ENCODE measurements at places on chromosomes 11 and 22.

DNA sequence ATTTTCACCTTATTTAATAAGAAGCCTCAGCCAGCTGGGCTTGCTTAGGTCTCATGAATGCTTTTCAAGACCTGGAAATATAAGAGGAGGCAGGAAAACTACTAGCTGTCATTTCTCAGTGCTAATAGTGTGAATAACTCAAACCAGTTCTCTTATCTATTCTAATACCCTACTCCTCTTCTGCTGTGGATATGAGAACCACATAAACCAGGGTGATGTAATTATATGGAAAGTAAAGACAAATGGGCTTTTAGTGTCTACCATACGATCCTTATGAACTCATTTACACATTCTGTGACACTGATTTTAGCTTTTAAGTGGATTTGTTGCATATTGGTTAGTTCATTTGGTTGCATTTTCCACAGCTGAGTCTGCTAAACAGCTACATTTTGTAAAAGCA, 8.6 kb downstream of the PDGFD start:
- no peak for DNase-seq

DNA sequence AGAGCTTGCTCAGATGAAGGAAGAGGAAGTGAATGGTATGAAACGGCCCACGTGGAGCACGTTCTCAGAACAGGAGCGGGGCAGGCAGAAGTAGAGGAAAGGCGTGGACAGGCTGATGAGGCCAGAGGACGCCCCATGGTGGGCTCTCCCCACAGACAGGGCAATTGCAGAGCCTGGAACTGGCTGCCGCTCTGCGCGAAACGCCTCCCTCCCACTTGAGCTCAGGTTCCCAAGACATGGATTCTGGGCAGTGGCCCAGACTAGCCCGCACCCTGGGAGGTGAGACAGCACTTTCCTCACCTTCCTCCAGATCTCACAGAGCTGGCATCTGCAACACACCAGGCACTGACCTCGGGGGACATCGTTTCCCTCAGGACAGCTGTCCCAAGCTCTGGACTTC, 117.6 kb downstream of the PHF21B start:
- DNase-seq = no peak

- no peak for DNase-seq
Observed at GRCh38 chr22:50737728-50738648, at the start of gene ACR. TSS of gene ACR (plus strand) at chr22:50738204. CDS start at chr22:50738236, 32 bp downstream.

DNA sequence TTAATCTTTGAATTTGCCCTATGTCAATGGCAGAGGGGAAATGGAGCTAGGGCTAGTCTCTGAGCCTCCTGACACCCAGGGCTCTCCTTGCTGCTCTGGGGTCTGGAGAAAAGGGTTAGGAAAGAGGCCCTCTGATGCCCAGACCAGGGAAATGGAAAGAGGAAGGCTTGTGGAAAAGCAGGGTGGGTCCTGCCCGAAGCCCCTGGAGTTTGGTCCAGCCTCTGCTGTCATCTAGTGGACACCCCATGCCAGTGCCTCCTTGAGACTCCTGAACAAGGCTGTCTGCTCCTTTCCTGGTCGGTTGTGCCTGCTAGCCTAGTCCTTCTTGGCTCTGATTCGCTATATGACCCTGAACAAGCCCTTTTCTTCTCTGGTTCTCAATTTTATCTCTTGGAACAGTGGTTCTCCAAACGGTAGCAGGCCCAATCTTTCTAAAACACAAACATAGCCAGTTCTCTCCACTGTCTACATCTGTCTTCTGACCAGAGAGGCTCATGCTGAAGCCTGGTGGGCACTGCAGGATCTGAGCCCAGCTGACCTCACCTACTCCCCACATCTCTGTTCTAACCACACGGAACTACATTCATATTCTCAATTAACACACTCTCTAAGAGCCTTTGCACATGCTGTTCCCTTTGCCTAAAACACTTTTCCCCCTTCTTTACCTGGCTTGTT, 8.8 kb upstream of the PLA2G3 start:
- DNase-seq = peak; percentile 90

DNA sequence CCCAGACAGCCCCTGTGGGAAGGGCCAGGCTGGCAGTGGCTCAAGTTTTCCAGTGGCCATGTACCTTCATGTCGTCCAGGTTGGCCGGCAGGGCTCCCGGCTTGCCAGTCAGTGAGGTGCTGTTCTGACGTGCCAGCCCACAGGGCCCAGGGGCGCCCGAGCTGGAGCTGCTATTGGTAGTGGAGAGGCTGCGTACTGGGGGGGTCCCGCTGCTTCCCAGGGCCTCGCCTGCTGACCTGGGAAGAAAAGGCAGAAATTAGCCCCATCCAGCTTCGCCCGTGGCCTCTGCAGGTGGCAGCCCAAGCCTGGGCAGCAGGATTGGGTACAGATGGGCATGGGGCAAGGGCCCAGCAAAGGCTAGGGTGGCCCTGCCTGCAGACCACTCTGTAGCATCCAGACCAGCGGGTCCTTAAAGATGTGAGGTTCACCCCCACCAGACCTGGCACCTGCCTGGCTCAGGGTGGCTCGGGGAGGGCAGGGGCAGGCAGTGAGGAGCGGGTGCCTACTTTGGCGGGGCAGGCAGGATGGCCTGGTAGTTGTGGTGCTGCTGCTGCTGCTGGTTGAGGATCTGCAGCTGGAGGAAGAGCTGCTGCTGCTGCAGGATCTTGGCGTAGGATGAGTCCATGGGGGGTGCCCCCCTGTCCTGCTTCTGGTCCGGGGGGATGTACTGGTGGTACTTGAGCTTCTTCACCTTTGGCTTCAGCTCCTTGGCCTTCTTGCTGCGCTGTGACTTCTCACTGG, 50.1 kb downstream of the SGSM3 start:
- no peak for DNase-seq

DNA sequence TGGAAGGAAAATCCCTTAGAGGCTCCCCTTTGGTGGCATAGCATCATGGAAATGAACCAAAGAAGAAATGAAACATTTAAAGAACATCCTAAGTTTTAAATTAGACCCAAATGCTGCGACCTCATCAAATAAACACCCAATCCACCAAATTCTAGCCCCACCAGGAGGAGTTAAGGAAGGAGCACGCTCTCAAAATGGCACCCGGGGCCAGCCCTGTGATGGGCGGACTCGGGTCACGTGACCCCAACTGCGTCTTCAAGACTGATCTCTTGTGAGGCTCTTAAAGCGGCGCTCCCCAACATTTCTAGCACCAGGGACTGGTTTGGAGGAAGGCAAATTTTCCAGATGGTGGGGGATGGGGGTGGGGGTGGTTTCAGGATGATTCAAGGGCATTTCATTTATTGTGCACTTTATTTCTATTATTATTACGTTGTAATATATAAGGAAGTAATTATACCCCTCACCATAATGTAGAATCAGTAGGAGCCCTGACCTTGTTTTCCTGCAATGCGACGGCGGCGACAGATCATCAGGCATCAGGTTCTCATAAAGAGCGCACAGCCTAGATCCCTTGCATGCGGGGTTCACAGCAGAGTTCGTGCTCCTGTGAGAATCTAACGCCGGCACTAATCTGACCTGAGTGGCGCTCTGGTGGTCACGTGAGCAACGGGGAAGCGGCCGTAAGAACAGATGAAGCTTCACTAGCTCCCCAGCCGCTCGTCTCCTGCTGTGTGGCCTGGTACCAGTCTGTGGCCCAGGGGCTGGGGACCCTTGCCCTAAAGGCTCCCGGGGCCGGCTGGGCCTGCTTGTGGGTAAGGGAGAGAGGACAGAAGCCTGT, 90.6 kb upstream of the SLC22A12 start:
- DNase-seq = no peak

DNA sequence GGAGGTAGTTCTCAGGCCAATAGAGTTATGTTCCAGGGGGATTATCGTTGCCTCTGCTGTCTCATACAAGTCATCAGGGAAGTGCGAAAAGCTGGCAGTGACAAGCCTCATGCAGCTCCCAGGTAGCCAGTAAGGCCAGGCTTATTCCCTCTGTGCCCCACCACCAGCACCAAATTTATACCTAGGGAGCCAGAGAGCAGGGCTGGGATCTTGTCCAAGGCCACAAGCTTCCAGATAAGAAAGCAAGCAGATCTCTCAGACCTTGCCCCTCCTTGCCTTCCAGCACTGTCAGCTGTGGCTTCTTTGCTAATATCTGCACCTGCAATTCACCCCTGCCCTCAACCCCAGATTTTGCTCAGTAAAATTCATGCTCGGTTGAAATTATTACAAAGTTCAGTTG, 206.3 kb upstream of the FAT3 start:
- DNase-seq = no peak

GRCh38 chr11:120208777-120209176, 2.1 kb upstream of the OAF start:
- peak; percentile 90 for DNase-seq

- no peak for DNase-seq
Observed at GRCh38 chr11:993632-994167, 42.8 kb downstream of the MUC6 start.

Data from cardiac fibroblast (primary cell).